ENCODE measurements at places on chromosomes 6 and 20.

- DNase-seq: no peak
Observed at GRCh38 chr20:34112600-34113101, 608 bp upstream of the EIF2S2 start.

DNA sequence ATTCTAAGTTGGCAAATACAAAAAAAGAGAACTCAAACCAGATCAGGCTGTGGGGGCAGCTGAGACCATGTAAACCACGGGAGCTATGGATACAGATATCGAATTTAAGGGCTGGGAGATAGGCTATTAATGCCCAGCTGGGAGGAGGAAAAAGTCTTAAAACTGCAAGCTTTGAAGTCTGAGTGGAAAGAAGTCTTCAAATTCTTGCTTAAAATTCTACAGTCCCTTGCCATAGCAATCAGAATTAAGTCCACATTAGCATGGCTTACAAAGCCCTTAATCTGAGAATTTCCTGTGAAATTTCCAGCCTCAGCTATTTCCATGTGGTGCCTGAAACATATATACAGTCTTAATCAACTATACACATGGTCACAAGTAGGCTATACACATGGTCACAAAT, 465.0 kb upstream of the HSF2 start:
- DNase-seq: no peak

- DNase-seq: no peak
Observed at GRCh38 chr6:146381486-146381885, 162.1 kb upstream of the RAB32 start.

- no peak for DNase-seq
Observed at GRCh38 chr6:162651505-162651904, 76.1 kb downstream of the PRKN start.

- DNase-seq: no peak
Observed at GRCh38 chr20:48463096-48463720, 364.6 kb downstream of the PREX1 start.

DNA sequence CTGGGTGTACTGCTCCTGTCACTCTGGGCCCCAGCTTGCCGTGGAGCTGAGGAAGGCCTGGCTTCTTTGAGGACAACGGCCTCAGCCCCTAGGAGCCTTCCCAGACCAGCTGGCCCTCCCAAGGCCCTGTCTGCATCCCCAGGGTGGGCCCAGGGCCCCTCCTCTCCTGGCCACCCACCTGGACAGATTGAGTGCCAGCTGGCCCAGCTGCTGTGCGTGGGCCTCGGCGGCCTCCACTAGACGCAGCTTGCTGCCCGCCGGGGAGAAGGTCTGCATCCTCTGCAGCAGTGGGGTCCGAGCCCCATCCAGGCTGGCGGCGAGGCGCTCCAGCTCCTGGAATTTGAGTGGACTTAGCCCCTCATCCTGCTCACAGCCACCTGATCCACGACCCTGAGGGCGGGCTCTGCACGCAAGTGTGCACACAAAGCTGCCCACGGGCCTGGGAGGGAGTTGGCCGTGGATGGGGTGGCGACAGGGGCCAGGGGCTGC, 14.4 kb downstream of the ADRM1 start:
- DNase-seq: no peak

GRCh38 chr20:1663917-1664316, 6.3 kb upstream of the SIRPG start:
- no peak for DNase-seq

DNA sequence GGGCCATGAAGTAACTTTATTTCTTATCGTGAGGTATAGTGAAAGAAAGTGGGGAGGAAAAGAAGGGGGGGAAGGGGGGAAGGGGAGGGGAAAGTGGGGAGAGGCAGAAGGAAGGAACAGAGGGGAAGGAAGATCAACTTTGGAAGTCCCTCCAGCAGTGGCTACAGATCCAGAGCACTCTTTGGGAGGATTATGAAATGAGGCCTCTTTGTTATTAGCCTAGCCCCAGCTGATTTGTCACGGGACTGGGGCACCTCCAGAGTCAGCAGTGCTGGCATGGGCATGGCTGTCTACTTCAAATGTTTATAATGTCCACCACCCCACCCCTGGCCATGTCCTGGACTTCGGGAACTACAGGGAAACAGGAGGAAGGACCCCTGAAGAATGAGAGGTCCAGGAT, 7.6 kb downstream of the MOCS1 start:
- no peak for DNase-seq

DNA sequence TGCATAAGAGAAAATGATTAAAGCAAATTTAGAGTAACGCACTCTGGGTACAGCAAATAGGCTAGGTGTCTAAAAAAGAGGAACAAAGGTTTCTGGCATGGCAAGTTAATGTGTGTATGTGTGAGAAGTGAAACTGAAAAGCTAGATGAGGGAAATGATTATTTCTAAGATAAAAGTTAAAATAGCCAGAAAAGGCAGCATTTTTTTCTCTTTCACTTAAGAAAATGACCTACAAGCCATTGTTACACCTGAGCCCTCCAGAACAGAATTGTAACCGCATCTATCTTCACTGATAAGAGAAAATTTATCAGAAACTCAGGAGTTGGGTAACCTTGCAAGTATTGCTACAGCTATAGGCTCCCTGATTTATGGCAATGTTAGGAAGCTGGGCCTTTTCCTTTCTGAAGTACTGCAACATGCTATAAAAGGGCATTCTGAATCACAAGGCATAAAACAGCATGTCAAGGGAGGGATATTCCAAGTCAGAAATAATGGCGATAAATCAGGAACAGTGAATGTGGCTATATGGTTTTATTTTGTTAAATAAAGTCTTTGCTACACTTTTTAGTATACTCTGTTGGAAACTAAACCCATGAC, 395.3 kb downstream of the TBC1D32 start:
- no peak for DNase-seq

GRCh38 chr20:64112691-64113443, 5.5 kb upstream of the NPBWR2 start:
- DNase-seq: no peak

DNA sequence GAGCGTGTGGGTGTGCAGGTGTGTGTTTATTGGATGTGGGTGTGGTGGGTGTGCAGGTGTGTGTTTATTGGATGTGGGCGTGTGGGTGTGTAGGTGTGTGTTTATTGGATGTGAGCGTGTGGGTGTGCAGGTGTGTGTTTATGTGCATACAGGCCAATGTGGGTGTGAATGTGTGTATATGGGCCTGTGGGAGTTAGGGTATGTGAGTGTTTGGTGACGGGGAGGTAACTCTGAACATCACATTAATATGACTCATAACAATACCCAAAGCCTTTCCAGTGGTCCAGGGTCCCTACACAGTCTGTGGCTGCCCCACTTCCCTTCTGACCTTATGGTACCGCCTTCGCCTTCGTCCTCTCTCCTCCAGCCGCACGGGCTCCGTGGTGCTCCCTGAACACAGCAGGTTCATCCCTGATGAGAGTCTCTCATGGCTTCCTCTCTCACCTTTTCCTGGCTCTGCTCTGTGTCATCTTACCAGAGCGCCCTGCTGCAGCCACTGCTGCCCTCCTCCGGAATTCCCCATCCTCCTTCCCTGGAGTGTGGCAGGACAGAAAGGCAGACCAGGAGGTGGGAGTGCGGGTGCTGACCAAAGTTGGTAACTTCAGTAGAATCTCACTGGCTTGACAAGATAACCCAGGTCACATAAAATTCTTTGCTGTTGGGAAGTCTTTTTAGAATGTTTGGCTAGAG, 80.0 kb downstream of the SLC2A10 start:
- no peak for DNase-seq

DNA sequence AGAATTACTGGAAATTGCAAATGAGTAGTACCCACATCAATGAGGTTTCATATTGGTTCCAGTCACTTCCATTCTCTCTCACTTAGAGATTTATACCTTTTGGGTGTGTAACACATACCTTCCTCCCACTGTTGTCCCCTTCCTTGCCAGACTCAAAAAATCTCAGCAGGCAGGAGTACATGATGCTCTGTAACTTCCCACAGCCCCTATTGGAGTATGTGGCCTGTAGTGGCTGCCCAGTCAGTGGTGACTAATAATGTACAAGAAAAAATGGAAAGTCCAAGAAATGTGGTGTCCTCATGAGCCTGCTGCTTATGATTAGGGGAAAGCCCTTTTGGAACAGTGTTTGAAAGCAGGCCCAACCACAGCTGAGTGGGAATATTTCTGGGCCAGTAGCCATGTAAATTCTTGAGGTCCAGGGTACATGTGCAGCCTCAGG, 312.0 kb downstream of the ZFAND3 start:
- no peak for DNase-seq

DNA sequence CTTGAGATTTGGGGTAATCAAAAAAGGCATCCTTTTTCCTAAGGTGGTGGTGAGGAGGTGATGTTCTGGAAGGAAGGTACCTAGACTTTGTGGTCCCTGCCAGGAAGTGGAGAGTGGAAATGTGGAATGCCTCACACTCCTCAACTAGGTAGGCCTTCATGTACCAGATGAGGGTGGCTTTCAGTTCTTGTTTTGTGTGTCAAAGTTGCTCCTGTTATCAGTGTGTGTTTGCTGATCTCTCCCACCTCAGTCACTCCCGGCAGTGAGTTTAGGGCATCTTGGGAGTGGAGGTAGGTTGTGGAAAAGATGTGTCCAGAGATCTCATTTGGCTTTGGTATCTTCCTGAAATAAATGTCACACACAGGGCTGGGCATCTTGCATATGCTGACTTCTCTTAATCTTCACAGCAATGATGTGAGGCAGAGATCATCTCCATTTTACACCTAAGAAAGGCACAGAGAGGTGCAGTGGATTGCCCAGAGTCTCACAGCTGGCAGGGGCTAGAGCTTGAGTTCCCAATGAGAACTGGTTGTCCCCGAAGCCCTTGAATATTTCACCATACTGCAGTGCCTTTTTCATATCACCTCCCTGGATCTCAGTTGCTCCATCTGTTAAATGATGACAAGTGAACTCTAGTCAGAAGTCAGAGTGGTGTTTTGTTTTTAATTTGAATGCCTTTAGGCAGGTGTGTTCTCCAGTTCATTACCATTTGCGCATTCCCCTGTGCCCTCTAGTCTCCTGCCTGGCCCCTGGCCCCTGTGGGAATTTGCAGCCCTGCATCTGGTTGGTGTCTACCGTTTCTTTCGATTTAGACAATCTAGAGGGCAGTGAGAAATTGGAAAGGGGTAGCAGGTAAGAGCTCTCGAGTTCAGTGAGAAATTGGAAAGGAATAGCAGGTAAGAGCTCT, 2.9 kb downstream of the PKIG start:
- no peak for DNase-seq

DNA sequence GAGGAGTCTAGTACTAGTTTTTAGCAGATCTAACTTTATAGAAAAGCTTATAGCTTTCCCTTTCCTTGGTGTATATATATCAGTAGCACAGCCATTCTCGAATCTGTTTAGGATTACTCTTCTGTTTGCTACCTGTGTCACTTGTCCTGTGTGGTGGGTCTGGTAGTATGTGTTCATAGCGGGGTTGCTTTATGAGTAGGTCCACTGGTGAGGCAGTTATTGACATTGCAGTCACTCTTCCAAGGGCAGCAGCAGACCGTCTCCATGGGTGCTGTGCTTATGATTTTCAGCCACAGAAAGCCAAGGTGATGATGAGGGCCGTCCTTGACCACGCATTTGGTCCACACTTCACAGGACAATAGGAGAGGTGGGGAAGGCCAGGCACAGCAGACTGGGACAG, 171.5 kb downstream of the CDKAL1 start:
- no peak for DNase-seq

DNA sequence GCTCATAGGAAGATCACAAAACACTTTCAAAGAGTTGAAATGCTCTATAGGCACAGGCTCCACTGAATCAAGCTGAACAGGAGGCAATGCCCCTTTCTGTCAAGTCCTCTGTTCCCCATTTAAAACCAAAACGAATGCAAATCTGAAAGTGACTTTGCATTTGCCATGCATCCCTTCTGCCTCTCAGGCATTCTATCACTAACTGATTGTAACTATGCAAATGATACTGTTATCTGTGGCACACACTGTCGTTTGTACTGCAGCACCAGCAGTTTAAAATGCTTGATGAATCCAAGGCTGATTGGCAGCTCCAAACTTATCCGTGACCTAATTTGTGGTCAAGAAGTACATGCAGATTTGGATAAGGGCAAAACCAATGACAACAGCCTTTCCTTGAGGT, 1067.5 kb upstream of the MAP3K7 start:
- DNase-seq: no peak

DNA sequence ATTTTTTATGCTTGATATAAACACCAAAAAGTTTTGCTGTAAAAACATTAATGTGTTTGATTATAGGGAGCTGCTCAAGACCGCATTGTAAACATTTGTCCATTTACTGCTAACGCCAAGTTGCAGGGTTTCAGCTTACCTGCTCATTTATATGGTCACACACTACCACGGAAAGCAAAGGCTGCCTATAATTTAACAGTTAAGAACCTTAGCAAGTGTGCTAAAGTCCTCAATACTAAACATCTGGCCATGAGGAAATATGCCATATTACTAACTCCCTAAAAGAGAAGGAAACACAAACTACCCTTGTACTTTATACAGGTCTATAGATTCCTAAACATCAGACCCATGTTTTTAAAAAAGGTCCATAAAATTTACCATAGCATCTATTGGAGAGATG, 129.5 kb downstream of the ASCC3 start:
- no peak for DNase-seq

GRCh38 chr6:34555007-34555322, 1.2 kb downstream of the SPDEF start:
- DNase-seq: no peak

- DNase-seq: no peak
Observed at GRCh38 chr6:110529355-110529754, 52.9 kb upstream of the SLC22A16 start.

DNA sequence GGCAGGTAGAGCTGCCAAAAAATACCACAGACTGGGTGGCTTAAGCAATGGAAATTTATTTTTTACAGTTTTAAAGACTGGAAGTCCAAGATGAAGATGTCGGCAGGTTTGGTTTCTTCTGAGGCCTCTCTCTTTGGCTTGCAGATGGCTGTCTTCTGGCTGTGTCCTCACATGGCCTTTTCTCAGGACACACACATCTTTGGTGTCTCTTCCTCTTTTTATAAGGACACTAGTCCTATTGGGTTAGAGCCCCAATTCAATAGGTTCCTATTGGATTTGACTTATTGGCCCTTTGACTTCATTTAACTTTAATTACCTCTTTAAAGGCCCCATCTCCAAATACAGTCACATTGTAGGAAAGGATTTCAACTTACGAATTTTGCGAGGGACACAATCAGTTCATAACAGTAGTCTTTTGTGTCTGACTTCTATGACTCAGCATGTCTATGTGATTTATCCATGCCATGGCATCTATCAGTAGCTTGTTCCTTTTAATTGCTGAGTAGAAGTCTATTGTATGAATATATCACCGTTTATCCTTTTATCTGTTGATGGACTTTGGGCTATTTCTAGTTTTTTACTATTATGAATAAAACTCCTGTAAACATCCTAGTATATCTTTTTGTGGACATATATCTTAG, 11.0 kb upstream of the TCP11 start:
- DNase-seq: no peak

GRCh38 chr6:147176795-147177194, 27.4 kb upstream of the STXBP5 start:
- no peak for DNase-seq

All from mesothelial cell of epicardium (in vitro differentiated cells).